ENCODE measurements at places on chromosomes 1 and 21.
A peak's percentile ranks its signal among the peaks of the same experiment; 100 is the strongest.

GRCh38 chr1:78355656-78356055 lies 135.1 kb upstream of the PTGFR start:
- no peak for DNase-seq

DNA sequence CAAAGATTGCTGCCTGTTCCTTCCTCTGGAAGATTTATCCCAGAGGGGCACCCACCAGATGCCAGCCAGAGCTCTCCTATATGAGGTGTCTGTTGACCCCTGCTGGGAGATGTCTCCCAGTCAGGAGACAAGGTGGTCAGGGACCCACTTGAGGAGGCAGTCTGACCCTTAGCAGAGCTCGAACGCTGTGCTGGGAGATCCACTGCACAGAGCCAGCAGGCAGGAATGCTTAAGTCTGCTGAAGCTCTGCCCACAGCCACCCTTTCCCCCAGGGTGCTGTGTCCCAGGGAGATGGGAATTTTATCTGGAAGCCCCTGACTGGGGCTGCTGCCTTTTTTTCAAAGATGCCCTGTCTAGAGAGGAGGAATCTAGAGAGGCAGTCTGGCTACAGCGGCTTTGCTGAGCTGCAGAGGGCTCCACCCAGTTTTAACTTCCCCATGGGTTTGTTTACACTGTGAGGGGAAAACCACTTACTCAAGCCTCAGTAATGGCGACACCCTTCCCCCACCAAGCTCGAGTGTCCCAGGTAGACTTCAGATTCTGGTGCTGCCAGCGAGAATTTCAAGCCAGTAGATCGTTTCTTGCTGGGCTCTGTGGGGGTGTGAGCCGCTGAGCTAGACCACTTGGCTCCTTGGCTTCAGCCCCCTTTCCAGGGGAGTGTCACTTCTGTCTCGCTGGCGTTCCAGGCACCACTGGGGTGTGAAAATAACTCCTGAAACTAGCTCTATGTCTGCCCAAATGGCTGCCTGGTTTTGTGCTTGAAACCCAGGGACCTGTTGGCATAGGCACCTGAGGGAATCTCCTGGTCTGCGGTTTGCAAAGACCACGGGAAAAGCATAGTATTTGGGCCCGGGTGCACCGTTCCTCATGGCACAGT lies 51.1 kb upstream of the PDC start:
- DNase-seq, result peak; percentile 51

DNA sequence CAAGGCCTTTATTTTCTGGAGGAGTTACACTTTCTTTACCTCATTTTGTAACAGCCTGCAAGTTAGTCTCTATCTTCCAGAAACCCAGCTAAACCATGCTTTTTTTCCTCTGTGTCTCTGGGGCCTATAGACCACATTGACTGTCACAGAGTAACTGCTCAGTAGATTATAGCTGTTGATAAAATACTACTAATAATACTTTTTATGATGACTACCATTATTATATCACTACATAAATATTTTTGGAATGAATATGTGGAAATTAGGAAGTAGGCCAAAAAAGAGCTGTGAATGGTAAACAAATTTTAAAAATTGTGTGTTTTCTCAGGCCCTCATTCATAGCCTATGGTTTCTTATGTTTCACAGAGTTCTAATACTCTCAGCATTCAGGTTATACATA lies 233.1 kb upstream of the USP24 start:
- no peak for DNase-seq

- no peak for DNase-seq
Measured at GRCh38 chr1:185495007-185495406, 178.0 kb upstream of the IVNS1ABP start.

GRCh38 chr1:33738536-33738935 lies 125.3 kb upstream of the HMGB4 start:
- no peak for DNase-seq

- DNase-seq, result no peak
Measured at GRCh38 chr1:209176866-209177430, 406.6 kb upstream of the CAMK1G start.

DNA sequence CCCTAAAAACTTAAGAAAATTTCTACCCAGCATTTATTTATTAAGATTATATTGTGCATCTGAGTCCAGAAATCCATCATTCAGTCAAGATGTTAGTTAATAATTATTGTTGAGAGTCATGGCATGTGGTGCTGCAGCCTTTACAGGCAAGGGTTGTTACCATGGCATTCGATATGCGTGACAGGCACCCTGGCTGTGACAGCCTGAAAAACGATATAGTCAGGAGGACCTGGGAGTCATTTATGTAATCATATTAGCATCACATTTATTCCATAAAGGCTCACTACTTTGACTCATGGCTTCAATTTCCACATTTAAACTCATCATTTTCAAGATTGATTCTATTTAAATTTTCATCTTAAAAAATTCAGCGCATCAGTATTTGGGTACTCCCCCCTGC lies 68.0 kb downstream of the CACHD1 start:
- DNase-seq, result no peak

- no peak for DNase-seq
Measured at GRCh38 chr1:221940631-221941030, 198.7 kb upstream of the DUSP10 start.

GRCh38 chr1:89945852-89946476 lies 48.9 kb upstream of the ZNF326 start:
- DNase-seq, result no peak

DNA sequence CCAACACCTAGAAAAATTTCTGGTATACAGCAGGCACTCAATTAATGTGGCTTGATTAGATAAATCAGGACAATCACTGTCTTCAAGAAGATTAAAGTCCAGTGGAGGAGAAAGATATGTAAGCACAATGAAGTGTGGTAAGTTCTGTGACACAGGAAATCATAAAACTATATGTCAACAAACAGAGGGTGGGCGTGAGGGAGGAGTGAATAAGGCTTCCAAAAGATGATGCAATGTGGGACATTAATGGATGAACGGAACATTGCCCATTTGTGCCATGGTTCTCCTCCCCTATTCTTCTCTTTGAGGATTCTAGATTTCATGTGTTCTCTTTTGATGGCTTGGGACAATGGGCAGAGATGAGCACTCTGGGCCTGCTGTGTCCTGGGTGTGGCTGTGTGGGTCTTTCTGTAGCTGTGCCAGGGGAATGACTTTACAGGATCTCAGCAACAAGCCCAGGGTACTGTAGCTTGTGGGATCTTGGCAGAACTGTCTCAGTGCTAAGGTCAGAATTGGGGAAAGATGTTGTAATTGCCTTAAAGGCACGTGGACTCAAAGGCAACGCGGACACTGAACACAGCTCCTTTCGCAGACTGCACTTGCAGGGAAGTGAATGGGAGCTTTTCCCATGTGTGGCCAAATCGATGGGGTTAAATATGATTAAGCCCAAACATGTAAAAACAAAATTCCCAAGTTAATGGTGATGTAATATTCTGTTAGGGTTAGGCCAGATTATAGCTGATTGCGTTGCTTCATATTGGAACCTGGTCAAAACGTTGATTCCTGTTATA lies 366.9 kb downstream of the TGFB2 start:
- no peak for DNase-seq

DNA sequence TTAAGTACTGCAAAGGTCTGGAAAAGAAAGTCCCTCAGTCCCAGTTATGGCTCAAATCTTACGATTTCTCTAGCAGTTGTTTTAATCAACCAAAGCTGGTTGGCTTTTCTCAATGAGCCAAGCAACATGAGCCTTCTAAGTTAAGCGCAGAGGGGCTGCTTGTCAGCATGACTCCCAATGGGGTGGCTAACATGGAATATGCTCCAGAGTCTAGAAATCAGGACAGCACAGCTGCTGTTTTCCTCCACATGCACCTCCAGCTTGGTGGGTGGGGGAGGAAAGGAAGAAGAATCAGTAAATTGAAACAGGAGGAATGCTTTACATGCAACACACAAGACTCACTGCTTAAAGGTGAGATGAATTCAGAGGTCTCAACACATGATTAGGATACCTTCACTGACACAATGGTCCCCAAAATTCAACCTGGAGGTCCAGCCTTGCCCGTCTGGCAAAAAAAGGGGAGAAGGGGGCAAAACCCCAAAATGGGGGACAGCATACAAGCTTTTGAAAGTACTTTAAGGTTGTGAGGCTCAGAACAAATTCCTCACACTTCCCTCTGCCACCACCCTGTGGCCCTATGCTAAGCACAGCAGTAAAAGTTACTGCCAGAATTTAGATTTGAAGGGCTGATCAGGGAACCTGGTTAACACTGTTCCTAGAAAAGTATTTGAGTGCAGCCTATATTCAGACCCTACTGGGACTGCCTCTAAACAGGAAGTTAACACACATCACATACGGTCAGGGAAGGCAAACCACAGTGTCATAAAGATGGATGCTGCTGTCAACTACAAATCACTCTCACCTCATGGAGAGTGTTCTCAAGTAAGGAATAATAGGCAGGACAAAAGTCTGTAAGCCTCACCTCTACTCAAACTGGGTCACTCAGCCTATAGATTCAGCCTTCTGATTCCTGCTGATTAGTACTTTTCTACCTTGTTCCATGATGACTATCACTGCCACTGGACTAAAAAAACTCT lies 2.6 kb downstream of the GATAD2B start:
- DNase-seq, result peak; percentile 77

DNA sequence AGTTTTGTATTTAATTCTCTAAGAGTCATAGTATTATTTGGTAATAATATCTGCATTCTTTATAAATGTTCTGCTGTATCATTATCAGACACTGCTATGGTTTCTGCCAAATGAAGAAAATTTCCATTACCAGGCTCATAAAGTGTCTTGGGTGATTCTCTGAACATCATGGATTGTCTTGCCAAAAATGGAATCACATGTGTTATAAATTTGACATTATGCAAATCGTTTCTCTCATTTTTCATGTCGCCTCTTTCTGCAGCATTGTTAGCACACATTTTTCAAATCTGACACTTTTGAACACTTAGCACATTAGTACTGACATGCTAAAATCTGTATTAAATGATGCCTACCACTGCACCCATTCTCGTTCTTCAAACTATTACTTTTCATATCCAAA lies 74.2 kb upstream of the NEK7 start:
- DNase-seq, result no peak

- no peak for DNase-seq
Measured at GRCh38 chr1:15391366-15391765, 18.3 kb upstream of the EFHD2 start.

DNA sequence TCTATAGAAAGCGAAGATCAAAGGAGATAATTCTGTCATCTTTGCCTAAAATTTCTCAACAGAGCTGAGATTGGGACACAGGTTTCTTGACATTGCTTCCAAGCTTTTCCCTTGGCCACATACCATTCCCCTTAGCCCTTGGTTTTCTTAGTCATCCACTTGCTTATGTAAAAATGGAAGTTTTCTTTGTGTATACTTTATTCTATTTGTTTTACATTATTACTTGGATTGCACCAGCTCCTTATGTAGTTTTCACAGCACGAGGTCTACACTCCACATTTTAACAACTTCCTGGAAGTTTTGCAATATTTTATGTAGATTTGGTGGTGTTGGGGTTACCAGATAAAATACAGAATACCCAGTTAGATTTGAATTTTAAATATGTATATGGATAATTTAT lies 129.8 kb downstream of the PLA2G4A start:
- DNase-seq, result no peak

GRCh38 chr1:118217141-118217838 lies 32.3 kb upstream of the SPAG17 start:
- DNase-seq, result no peak

GRCh38 chr1:230171356-230172015 lies 104.4 kb downstream of the GALNT2 start:
- no peak for DNase-seq

DNA sequence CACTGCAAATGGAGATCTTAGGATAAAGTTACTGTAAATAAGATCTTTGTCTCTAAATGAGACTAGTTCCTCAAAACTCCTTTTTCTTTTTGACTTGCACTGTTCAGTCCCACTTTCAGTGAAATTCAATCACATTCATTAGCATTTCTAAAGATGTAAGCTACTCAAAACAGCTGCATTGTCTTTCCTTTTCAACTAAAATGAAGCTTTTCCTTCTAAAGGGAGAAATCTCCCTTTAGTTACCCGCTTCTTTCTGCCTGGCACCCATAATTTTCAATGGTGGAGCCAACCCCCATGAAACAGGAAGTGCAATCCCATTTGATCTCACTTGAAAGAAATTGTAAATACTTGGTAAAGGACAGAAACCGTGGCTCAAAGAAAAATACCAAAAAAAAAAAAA lies 387.4 kb upstream of the PKN2 start:
- DNase-seq, result no peak

- no peak for DNase-seq
Measured at GRCh38 chr1:70892930-70893329, 154.7 kb downstream of the PTGER3 start.

- no peak for DNase-seq
Measured at GRCh38 chr1:234125714-234126113, 221.2 kb downstream of the SLC35F3 start.

DNA sequence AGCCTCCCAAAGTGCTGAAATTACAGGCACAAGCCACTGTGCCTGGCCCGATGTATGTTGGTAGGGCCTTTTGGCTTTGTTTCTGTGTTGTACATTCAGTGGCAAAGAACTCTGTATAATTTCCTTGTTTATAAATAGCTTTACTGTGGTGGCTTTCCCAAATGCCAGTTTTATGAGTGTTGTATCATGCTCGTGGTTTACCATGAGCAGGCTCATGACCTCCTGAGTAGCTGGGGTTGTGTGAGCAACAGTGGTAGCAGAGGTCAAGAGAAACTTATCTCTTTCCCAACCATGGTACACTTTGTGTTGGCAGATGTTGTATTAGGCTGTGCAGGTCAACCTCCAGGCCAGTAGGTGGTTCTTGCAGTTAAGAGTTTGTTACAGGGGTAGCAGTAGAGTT lies 420.4 kb upstream of the BEND5 start:
- no peak for DNase-seq

DNA sequence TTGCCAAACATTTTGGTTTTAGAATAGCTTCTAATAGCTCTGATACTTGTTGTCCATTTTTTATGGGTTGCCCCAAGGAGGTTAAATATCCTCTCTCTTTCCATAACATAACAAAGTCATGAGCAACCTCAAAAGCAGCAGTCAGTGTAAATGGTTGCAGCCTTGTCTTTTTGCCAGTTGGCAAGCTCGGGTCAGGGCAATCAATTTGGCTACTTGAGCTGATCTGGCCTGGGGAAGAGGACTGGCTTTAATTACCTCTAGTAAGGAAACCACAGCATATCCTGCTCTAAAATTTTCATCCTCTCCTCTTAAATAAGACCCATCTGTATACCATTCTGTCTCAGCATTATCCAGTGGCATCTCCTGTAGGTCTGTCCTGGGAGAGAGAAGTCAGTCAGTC lies 21.2 kb upstream of the FMO4 start:
- DNase-seq, result no peak

DNA sequence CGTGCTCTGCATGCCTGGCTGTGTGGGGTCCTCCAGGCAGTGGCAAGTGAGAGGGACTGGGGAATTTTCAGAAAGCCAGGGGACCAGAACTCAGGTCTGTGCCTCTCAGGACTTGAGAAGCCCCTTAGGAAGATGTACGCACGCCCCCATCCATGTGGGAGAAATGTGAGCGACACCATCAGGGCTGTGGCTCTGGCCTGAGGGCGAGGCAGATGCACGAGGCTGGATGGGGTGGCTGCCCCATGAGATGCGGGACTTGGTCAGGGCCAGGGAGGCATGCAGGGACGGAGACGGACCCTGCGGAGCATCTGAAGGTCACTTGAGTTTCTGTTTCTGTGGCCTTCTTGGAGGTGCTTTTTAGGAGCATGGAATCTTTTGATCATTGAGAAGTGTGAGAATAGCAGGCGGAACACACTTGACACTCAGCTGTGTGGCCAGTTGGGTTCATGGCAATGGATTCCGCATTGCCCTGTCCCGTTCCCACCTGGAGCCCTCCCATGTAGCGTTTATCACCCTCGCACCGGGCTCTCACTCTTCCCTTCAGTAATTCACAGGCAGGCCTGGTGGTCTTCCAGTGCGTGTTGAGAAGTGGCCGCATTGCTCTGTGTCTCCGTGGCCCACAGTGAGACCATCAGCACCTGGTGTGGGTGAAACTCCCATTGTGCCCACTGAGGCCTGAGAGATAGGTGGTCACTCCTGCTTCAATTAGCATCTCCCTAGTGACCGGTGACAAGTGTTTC lies 30.7 kb upstream of the ACTRT2 start:
- DNase-seq, result no peak

Measured in hematopoietic multipotent progenitor cell treated with erythropoietin and hydrocortisone succinate and interleukin-3 and kit ligand, for 6 days (in vitro differentiated cells).